ENCODE measurements at places on chromosomes 3 and 15. TPM values are rescaled to one million over a fixed set of nuclear protein-coding genes. Genes with fewer than 3 reads are reported as not detected.

The TLR9 gene
- total RNA-seq = not detected

The ATR gene
- total RNA-seq = 27.9 TPM

The FHIT gene
- total RNA-seq = 1.3 TPM

The CKMT1B gene
- not detected for total RNA-seq

The THOC7 gene
- total RNA-seq = 25.0 TPM

The IQGAP1 gene
- 233 TPM for total RNA-seq

The C3orf85 gene
- total RNA-seq = not detected

The ITIH1 gene
- not detected for total RNA-seq

The WNT5A gene
- 1,597 TPM for total RNA-seq

The BAHD1 gene
- 13.7 TPM for total RNA-seq

The GP9 gene
- total RNA-seq = not detected

The MED12L gene
- total RNA-seq = 0.85 TPM

The CCDC32 gene
- total RNA-seq = 21.3 TPM

The DNAJA4 gene
- total RNA-seq = 3.9 TPM

The SLC28A1 gene
- total RNA-seq = not detected

The ECE2 gene
- not detected for total RNA-seq

The GOLGA6L6 gene
- not detected for total RNA-seq

The NOX5 gene
- total RNA-seq = 0.49 TPM

The PLIN1 gene
- total RNA-seq = 0.16 TPM

The OR5K2 gene
- total RNA-seq = not detected

The SAMMSON gene
- total RNA-seq = not detected

The CCR5 gene
- total RNA-seq = not detected

The UCN2 gene
- 2.6 TPM for total RNA-seq

The RGMA gene
- 7.5 TPM for total RNA-seq

The HRH1 gene
- total RNA-seq = 4.7 TPM

The EXD1 gene
- not detected for total RNA-seq

The SOX2 gene
- 6.3 TPM for total RNA-seq

The GOLGA6B gene
- not detected for total RNA-seq

The ZNF80 gene
- not detected for total RNA-seq

The APOD gene
- total RNA-seq = 12.0 TPM

The EBLN2 gene
- total RNA-seq = 5.2 TPM

Measured in hair follicle dermal papilla cell (primary cell).